ENCODE measurements at places on chromosomes 5 and 9.

DNA sequence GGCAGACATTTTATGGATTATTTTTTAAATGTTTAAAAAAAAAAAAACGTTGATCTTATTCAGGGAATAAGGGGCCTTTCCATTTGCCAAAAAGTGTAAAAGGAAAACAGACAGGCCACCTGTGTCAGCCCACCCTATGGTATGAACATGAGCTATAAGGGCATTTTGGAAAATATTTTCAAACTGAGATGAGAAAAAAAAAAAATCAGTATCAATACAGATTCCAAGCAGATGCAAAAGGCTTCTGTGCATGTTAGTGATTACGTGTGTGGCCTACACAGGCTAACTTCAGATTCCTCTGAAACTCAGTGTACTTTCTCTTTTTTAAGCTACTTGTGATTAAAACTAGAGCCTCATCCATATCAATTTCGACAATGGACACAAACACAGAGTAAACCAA is 189.9 kb downstream of the BNC2 start:
- DNase-seq, result no peak

- DNase-seq, result no peak
Observed at GRCh38 chr5:79613549-79613948, 1.3 kb downstream of the TENT2 start.

DNA sequence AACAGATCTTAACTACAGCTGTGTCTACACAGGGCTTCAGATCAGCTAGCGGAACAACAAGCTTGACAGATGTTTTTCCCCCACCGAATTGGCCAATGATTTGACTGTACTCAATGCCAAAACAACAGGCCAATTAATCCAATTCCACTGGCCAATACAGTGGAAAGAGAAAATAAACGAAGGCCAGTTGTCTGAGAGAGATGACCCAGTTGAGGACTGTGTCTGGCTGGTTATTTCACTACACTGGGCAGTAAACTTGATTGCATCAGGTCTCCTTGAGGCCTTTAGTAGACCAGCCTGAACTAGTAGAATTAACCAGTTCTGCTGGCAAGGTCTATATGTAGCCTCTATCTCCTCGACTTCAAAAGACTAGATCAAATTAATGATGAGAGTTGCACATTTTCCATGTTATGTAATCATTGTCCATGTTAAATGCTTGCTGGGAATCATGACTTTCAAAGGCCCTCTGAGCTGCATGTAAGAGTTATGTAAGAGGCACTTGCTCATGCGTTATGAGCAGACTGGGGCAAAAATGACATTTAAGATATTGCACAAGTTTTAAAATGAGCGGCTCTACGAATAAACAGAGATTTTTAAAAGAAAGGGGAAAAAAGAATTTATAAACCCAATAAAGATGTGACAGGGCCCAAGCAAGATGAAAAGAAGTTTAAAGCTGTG is 28.3 kb downstream of the SMIM23 start:
- no peak for DNase-seq

GRCh38 chr9:130351343-130351742 is 85.8 kb downstream of the HMCN2 start:
- DNase-seq, result no peak

DNA sequence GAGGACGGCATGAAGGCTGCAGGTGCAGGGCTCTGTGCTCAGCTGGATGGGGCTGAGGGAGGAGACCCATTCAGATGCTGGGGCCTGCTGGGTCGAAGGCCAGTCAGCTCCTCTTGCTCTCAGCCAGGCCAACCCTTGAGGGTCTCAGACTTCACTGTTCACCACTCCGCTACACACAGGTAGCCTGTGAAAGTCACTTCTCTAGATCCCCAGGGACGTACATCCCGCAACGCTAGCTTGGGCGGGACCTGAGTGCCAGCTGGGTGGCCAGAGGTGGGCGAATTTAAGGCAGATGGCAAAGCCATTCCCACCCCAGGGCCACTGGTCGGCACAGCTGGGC is 42.2 kb upstream of the FCN1 start:
- DNase-seq, result peak; percentile 47

GRCh38 chr5:37875051-37875787 is 35.4 kb upstream of the GDNF start:
- no peak for DNase-seq

DNA sequence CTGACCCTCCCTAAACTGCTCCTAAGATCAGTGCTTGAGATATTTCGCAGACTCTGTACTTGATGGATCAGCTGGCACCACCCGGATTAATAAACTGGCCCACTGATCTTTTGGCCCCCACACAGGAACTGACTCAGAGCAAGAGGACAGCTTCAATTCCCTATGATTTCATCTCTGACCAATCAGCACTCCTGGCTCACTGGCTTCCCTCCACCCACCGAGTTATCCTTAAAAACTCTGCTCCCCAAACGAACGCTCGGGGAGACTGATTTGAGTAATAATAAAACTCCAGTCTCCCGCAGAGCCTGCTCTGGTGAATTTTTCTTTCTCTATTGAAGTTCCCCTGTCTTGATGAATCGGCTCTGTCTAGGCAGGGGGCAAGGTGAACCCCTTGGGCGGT is 36.5 kb upstream of the CD180 start:
- no peak for DNase-seq

DNA sequence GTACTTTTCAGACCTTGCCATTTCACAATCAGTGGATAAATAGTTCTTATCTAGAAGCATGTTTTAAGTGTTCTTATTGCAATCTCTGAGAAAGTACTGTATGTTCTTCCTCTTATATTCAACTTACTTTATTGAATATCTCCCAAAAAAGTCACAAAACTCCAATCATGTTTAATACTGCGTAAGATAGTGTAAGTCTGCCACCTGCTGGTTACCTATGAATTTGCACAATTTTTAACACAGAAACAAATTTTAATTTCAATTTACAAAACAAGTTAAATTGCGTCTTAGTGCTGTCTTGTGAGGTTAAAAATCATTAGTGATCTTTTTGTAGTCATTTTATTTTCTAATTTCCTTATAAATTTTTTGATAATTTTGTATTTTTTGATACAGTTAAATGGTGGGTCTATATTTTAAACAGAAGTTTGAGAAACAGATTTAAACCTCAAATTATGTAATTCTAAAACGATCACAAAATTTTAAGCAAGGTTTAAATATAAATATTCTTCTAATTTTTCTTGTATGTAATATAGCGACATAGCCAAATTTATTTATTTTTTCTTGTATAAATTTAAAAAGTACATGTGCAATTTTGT is 115.8 kb downstream of the EMB start:
- no peak for DNase-seq

GRCh38 chr5:136082390-136083193 is 50.1 kb upstream of the SMAD5 start:
- peak; percentile 81 for DNase-seq

DNA sequence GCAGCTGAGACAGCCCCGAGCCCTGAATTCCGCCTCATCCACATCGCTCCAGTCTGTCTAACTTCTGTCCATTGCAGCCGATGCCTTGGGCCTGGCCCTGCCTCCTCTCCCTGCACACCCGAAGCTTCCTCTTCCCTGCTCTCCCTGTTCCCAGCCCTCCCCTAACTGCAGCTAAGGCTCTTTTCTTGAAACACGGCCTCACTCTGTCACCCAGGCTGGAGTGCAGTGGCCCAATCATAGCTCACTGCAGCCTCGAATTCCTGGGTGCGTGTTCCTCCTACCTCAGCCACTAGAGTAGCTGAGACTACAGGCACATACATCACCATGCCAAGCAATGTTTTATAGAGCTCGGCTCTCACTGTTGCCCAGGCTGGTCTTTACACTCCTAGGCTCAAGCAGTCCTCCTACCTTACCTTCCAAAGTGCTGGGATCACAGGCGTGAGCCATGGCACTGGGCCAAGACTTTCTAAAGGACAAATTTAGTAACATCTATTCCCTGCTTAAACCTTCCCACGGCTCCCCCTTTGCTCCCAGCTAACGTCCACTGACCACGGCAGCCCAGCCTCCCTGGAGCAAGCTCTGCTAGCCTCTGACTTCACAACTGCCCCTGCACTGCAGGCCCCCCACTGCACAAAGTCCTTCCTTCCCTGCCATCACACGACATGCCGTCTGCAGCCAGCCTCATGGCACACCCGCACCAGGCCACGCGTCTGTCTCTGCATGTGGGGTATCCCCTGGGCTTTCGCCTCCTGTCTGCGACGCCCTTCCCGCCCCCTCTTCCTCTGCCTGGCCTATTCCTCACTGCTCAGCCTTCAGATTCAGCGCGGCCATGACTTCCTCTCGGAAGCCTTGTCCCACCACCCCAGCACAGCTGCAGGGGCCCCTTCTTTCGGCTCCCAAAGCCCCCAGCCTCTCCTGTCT is 28.6 kb downstream of the LAMC3 start:
- DNase-seq, result no peak

- no peak for DNase-seq
Observed at GRCh38 chr5:65880496-65881072, 45.8 kb upstream of the ERBIN start.

DNA sequence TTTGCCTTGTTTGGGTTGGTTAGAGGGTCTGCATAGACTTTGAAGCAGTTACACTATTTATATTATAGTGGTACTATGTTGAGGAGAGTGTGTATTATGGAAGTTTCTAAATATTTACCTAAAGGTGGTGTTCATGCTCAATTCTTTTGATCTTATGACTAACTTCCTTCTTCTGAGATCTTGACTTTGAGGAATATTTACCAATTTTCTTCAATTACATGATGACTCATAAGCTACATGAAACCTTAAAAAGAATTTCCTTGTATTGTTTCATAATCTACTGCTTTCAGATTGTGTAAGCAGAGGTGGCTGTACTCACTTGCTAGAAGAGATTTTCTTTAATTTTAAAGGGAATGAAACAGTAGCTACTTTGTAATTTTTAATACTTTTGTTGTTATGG is 276.1 kb downstream of the TAF11L14 start:
- DNase-seq, result no peak

DNA sequence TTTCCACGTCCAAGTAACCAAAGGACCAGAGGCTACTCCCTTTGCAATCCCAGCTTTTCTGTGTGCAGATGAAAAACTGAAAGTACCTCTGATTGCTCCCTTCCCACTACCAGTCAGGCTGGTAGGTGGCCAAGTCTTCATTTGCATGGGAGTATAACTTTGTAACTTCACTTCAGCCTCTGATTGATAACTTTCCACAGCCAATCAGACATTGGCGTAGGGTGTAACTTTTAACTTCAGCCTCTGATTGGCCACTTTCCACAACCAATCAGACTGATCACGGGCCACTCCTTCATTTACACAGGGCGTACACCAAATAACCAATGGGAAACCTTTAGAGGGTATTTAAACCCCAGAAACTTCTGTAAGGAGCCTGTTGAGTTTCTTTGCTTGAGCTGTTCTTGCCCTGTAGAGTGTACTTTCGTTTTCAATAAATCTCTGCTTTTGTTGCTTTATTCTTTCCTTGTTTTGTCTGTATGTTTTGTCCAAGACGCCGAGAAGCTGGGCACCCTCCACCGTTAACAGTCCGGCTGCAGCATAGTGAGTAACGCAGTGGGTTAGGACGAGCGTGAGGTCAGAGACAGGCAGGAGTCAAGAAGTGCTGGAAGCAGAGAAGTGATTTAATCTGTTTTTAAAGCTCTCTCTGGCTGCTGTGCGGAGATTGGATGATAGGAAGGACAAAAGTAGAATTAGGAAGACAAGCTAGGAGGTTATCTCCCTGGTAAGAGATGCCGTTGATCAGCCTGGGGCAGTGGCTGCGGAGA is 3.5 kb upstream of the EXOSC2 start:
- DNase-seq, result peak; percentile 86

- no peak for DNase-seq
Observed at GRCh38 chr9:28073270-28073669, 500.0 kb upstream of the C9orf72 start.

- no peak for DNase-seq
Observed at GRCh38 chr5:171139227-171139626, 169.8 kb upstream of the TLX3 start.

- no peak for DNase-seq
Observed at GRCh38 chr9:134365115-134365596, 38.9 kb downstream of the RXRA start.

DNA sequence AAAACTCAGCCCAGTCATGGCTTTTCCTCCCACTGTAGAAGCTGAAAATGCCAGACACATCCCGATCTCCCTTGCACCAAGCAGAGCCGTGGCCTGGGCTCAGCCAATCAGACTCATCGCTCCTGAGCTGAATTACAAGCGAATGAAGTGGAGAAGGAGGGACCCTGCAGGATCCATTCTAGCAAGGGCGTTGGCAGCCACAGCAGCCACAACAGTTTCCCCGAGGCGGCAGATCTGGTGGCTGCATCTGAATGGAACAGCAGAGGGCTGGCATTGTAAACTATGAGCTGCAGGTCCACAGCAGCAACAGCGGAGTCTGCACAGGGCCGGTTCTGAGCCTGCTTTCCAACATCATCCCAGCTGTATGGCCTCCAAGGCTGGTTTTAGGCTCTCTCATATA is 23.8 kb downstream of the ALG2 start:
- DNase-seq, result no peak

DNA sequence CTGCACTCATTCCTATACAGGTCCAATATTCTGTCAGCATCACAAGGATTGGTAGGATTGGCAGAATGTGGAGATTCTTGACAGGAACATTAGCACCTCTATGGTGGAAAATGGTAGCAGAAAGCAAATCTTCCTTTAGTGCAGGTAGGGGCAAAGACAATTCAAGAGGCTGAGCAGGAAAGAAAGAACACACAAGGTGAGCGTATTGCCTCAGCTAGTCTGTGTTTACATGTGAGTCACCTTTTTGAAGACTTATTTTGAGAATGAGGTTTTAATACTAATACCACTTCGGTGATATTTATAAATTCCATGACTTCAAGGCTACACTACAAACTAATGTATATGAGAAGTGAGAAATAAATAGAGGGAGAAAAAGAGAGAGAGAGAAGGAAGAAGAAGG is 717.0 kb downstream of the BRINP1 start:
- DNase-seq, result no peak

GRCh38 chr5:38451074-38451725 is 105.2 kb downstream of the LIFR start:
- DNase-seq, result no peak

GRCh38 chr9:111798786-111799185 is 4.0 kb upstream of the SHOC1 start:
- no peak for DNase-seq

DNA sequence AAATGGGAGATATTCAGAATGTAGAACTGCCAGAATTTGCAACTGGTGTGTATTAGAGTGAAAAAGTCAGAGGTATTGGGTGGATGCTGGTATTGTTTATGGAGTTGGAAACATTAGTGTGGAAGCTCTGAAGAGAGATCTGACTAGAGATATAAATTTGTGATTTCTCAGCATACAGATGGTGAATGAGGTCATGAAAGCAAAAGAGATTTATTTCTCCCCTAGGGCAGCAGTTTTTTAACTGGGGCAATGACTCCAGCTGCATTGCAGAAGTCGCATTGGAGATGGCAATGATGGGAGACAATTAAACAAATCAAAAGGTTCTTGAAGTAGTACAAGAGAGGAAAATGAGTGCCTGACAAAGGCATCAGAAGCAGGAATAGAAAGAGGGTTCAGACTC is 64.9 kb downstream of the CETN3 start:
- no peak for DNase-seq

GRCh38 chr9:33445389-33446239 is 1.8 kb downstream of the AQP3 start:
- no peak for DNase-seq

DNA sequence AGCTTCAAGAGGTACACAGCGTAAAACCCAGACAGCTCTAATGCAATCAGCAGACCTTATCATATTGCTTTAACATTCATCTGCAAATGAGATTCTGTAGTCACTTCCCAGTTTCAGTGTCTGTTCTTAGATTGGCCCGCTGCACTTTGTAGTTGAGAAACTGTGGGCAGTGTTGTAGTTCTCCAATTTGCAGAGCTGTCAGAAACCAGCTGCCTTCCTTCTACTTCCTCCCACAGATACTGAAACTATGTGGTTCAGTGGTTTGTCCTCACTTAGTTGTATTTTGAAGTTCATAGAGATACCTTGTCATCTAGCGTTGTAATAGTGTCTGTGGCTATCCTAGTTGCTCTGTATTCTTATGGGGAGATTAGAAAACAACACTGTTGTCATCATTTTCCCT is 39.6 kb upstream of the TRIM36 start:
- DNase-seq, result no peak
